ENCODE measurements at places on chromosomes 16 and 17.

- no peak for DNase-seq
Observed at GRCh38 chr17:49967621-49968404, 1.2 kb upstream of the DLX4 start.

DNA sequence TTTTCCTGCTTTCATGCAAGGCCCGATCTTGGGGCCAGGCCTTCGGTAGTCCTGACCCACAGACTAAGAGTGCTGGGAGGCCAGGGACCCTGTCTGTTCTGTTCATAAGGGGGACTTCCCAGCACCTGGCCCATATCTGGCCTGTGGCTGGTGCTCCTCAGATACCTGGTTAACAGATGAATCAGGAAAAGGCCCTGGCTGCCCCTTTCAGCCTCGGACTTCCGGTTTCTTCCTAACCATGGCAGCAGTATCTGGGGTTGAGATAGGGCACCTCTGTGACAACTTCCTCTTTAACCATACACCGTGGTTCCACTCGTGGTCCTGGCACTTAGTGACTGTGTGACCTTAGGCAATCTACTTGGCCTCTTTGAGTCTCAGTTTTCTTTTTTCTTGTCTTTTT, 18.4 kb downstream of the PLCG2 start:
- no peak for DNase-seq

- DNase-seq: no peak
Observed at GRCh38 chr16:74691093-74691855, 9.4 kb downstream of the MLKL start.

DNA sequence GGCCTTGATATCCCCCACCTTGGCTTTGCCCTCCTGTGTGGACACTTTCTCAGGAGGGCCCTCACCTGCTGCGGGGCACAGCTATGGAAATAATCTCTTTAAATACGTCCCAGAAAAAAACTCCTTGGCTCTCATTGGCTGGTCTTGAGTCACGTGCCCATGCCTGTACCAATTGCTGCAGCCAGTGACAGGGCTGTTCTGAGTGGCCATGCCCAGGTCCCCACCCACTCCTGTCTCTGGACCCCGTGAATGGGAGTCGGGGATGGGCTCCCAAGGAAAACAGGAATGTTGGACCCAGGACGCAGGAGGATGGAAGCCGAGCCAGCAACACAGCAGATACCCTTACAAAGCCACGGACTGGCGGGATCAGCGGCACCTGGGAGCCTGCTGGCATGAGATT, 53.1 kb upstream of the CDR2 start:
- no peak for DNase-seq

- no peak for DNase-seq
Observed at GRCh38 chr17:44775838-44776621, 17.2 kb downstream of the ADAM11 start.

GRCh38 chr16:56583351-56584168, 5.8 kb upstream of the MT3 start:
- DNase-seq: no peak

GRCh38 chr17:70298929-70299531, 129.7 kb downstream of the KCNJ2 start:
- no peak for DNase-seq

Data from effector memory CD4-positive, alpha-beta T cell (primary cell).